Activated naive CD8-positive, alpha-beta T cell treated with anti-CD3 and anti-CD28 coated beads, Interleukin-2, amount 10 ng/mL, durations not matched to agents 7 days and 5 days (primary cell): ENCODE measurements at places on chromosomes 12 and 14. TPM values are rescaled to one million over a fixed set of nuclear protein-coding genes. Genes with fewer than 3 reads are reported as not detected.

- peaks cover 2% of the 10 kb centered on the region for H3K4me1 ChIP-seq
- no peak for DNase-seq
- H3K27ac ChIP-seq: no peak overlapping the region
- H3K36me3 ChIP-seq: no peaks in the 10 kb centered on the region
Observed at GRCh38 chr12:64030155-64030554, 185.7 kb downstream of the SRGAP1 start.

DNA sequence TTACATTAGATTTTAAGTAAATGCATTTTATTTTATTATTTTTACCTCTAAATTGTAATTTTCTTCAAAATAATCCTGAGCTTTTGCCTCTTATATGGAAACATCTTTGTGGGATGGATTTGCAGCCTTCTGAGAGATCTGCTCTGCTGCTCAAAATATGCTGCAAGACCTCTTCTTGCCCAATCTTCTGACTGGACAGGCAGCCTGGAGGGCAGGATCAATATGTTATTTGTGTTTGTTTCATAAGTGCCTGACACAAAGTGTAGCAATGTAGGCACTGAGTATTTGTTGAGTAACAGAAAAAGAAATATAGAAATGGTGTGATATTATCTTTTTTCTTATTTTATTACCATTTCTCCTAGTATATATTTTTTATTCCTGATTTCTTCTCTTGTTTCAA lies 1106.9 kb downstream of the TMTC2 start:
- no peak overlapping the region for H3K4me3 ChIP-seq
- no peak for DNase-seq
- H3K4me1 ChIP-seq: no peaks in the 10 kb centered on the region

DNA sequence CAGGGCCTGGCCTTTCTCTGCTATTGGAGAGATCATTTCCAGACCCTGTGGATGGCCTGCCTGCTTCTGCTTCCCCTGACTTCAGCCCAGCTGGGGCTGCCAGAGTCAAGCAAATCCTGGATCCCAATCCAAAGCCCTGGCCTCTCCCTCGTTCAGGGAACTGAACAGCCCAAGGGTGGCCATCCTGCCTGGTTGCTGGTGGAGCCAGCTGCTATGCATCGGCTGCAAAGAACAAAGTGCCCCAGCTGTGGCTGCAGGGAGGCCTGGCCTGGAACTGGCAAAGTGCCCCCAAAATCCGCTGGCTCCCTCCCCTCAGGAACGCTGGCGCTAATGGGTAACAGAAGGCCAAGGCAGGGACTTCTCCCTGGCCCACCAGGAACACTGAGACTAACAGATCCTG lies 56.4 kb downstream of the LRRC74A start:
- H3K36me3 ChIP-seq: no peaks in the 10 kb centered on the region
- H3K27me3 ChIP-seq: peaks cover 8% of the 10 kb centered on the region
- H3K4me1 ChIP-seq: peaks cover 6% of the 10 kb centered on the region

- no peaks in the 10 kb centered on the region for H3K36me3 ChIP-seq
- no peak overlapping the region for H3K4me3 ChIP-seq
Observed at GRCh38 chr12:2129076-2129475, 76.3 kb downstream of the CACNA1C start.

DNA sequence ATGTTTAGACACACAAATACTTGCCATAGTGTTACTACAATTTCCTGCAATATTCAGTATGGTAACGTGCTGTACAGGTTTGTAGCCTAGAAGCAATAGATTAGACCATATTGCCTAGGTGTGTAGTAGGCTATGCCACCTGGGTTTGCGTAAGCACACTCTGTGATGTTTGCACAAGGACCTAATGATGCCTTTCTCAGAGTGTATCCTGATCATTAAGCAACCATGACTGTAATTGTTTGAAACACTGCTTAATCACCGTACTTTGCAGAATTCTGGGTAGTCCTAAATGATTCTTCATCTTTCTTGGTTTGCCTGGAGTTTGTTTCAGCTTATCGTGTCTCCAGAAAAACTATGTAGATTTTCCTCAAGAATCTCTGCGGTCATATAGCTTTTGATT lies 11.2 kb upstream of the TCP11L2 start:
- H3K4me1 ChIP-seq: no peaks in the 10 kb centered on the region
- H3K27me3 ChIP-seq: no peaks in the 10 kb centered on the region
- no peak overlapping the region for H3K4me3 ChIP-seq
- no peak overlapping the region for H3K27ac ChIP-seq

DNA sequence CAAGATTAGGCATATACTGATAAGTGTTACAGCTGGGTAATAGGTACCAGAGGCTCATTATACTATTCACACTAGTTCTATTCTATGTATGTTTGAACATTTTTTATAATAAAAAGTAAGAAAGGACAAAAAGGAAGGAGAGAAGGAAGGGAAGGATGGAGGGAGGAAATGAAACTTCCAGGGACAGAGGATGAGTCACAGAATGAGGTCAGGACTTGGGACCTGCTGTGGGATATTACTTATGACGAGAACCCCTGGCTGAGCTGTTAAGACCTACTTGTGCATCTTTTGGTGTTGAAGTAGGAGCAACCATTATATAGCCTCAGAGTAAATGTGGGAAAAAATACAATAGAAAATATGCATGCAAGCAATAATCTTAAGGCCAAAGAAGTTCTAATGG lies 16.7 kb upstream of the TMEM260 start:
- H3K4me1 ChIP-seq: no peaks in the 10 kb centered on the region
- H3K4me3 ChIP-seq: no peak overlapping the region
- no peak for DNase-seq
- H3K27ac ChIP-seq: no peak overlapping the region

DNA sequence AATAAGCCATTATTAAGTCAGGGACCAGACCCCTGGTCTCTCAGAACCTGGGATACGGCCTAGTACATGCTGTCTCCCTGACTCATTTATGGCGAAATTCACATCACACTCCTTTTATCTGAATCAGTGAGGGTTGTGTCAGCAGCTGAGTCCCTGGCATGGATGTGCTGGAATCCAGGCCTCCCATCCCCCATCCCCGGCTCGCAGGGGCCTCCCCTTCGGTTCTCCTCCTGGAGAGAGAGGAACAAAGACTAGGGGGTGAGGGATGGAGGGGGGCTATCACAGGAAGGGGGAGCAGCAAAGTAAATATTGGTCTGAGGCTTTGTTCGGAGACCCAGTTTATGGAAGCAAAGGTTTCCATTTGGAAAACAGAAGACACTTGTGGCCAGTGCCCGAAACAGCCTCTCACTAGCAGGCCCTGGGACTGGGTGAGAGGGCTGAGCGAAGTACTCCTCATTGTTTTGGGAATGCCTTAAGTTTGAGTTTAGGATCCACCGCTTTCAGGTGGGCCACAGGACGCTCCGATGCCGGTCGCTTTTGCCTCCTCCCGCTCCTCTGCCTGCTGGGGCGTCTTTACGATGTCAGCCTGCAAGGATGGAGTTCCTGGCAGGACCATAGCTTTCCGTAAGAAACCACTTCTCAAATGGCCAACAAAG lies 145.0 kb downstream of the PRKCH start:
- peaks cover 42% of the 10 kb centered on the region for H3K36me3 ChIP-seq
- H3K4me1 ChIP-seq: peaks cover 64% of the 10 kb centered on the region
- H3K4me3 ChIP-seq: no peak overlapping the region
- DNase-seq: no peak

DNA sequence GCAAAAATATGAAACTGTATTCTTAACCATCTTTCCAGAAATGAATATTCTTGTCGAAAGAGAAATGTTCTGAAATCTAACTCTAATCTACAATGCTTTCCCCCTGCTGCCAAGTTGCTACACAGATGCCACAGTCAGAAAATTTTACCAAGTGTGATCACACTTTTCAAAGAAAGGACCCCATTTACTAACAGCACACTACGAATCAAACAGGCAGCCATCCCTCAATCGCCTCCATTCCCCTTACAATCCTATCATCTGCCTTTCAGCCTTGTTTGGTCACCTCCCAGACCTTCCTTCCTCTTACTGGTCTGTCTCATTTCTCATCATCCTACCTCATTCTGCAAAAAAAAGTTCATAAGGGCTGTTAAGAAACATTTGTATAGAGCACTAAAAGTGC lies 190.1 kb downstream of the MED13L start:
- H3K36me3 ChIP-seq: peaks cover 29% of the 10 kb centered on the region
- DNase-seq: no peak
- peaks cover 20% of the 10 kb centered on the region for H3K4me1 ChIP-seq
- H3K4me3 ChIP-seq: no peak overlapping the region
- peak overlapping the region; percentile 42 for H3K27ac ChIP-seq

GRCh38 chr14:76720382-76720813 lies 40.9 kb upstream of the VASH1 start:
- H3K27ac ChIP-seq: no peak overlapping the region
- H3K36me3 ChIP-seq: no peaks in the 10 kb centered on the region
- peaks cover 4% of the 10 kb centered on the region for H3K4me1 ChIP-seq
- peaks cover 21% of the 10 kb centered on the region for H3K27me3 ChIP-seq

DNA sequence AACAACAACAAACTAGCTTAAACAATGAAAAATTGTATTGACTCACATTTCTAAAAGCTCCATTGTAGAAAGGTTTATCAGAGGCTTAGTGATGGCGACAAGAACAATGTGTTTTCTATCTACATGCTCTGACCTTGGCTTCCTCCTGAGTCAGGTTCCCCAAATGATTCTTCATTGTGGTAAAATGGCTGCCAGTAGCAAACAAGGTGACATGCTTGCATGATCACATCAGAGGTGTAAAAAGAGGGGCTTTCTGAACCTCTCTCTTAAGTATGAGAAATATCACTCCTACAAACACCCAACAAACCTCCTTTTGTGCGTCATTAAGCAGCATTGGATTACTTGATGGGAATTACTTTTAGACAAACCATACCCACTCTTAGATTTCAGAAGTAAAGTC lies 252.4 kb upstream of the SYT1 start:
- H3K4me1 ChIP-seq: no peaks in the 10 kb centered on the region
- H3K27ac ChIP-seq: no peak overlapping the region
- no peak for DNase-seq
- no peaks in the 10 kb centered on the region for H3K36me3 ChIP-seq
- H3K4me3 ChIP-seq: no peak overlapping the region
- H3K27me3 ChIP-seq: no peaks in the 10 kb centered on the region

Gene CCDC88C
- 209 TPM for total RNA-seq

Gene ZFYVE26
- total RNA-seq: 30.1 TPM

Gene ANP32D
- not detected for total RNA-seq

Gene RERGL
- not detected for total RNA-seq

Gene SLC5A8
- total RNA-seq: not detected

Gene PPFIA2
- not detected for total RNA-seq

Gene RHEBL1
- 8.0 TPM for total RNA-seq

Gene C12orf50
- 0.08 TPM for total RNA-seq
